ENCODE measurements at places on chromosomes 2 and 18.

DNA sequence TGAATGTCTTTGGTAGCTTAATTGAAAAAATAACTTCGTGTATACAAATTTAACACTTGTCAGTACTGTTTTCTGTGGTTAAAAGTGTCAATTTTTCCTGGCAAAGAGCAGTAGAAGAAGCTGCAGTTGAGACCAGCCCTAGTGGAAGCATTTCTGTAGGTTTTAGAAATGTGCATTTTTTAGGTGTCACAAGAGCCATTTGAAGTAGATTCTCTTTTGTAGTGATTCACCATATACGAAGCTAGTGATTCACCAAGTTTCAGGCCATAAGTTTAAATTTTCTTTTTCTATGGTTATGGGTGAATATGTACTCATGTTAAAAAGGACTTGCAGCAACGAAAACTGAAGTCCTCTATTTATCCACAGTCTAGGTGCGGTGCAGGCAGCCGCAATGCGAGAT is 4.2 kb downstream of the NABP1 start:
- DNase-seq, result no peak

GRCh38 chr18:79690586-79691482 is 11.2 kb downstream of the CTDP1 start:
- DNase-seq, result no peak

DNA sequence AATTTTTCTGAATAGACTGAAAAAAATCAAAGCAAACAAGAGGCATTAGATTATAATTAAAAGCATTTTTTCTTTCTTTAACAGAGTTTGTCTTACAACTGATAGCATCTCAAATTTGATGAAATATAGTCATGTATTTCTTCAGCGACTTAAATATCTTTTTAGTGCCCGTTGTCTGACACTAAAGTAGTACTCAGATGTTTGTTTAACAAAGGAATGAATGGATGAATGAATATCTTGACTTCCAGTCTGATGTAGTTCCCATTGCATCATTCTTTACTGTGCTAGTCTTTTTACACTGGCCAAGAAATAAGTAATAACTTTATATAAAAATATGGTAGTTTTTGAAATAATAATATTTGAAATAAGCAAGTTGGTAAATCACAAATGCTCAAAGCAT is 111.1 kb downstream of the TTC27 start:
- no peak for DNase-seq

DNA sequence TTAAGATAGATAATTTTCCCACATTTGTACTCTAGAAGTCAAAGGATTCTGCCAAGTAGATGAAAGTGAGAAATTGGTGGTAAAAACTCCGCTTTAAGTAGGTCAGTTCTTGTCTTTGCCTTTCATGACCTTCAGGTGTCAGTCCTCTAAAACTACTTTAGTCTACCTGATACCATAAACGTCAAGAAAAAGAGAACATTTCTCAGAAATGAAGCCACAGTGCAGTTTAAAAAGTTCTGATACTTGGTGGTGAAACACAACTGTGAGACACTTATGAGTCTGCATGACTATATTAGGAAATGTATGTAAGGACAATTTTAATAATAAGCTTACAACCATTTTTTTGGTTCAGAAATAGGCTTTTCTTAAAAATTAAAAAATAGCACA is 583.3 kb downstream of the SATB2 start:
- no peak for DNase-seq

GRCh38 chr2:221533299-221533698 is 38.8 kb downstream of the EPHA4 start:
- no peak for DNase-seq

GRCh38 chr2:100011272-100011731 is 131.1 kb downstream of the AFF3 start:
- DNase-seq, result no peak

DNA sequence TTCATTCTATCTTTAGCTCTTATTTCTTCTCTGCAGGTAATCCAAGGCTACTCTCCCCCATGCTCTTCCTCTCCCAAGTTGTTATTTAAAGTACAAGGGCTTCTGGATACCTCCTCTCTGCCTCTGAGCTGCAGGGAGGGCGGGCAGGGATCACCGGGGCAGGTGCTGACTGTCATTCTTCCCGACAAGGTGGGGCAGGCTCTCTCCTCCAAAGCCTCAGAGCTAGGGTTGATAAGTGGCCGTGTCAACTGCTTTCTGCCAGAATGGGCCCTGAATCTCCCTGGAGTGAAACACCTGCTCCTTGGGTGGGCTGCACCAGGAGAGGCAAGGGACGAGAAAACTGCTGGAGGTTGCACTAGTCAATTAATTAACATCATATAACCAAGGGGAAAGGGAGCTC is 250.3 kb downstream of the SLC4A3 start:
- DNase-seq, result no peak

DNA sequence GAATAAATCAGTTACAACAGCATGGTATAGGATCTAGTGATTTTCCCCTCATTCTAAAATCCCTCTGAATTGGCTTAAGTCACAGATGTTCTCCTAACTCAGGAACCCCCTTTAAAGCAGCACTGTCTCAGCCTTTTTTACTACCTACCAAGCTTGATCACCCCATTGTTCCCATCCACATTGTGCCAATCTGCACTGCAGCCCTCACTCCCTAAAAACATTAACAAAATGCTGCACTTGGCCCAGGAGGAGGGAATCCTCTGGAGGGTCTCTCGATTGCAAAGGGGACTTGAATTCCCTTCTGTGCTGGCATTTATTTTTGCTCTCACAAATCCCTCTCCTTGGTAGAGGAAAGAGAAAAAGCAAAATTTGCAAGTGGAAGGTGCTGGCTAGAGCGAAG is 223.0 kb downstream of the PID1 start:
- DNase-seq, result no peak

DNA sequence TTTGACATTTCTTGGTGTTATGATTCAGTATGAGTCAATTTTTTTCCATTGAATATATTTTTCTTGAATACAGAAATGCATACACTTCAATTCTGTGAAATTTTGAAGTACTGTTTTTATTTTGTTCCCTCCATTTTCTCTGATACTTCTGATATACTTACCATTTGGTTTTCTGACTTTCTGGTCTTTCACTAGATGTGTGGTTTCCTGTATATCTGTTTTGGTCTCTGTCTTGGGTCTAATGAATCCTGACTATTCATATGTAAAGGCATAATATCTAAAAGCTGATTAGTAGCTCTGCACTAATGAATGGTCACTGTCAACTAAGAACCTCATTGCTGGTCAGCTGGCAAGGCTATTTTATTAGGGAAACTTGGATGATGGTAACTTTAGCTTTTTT is 345.6 kb downstream of the GRB14 start:
- no peak for DNase-seq

DNA sequence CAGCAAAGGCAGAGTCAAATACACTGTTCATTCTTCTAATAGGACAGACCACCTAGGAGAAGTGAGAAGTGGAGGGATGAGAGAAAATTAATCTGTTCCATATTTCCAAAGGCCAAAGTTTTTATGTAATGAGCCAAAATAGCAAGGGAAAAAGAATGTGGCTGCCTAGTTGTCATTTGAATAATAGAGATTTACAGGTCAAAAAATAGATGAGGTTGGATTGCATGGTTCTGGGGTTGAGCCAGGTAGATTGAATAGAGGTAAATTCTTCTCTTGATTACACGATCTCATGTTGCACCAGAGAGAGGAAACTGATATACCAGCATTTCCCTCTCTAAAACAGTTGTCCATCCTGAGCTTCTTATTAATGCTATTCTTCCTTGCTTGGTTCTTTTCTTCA is 325.8 kb downstream of the CCDC178 start:
- DNase-seq, result no peak

DNA sequence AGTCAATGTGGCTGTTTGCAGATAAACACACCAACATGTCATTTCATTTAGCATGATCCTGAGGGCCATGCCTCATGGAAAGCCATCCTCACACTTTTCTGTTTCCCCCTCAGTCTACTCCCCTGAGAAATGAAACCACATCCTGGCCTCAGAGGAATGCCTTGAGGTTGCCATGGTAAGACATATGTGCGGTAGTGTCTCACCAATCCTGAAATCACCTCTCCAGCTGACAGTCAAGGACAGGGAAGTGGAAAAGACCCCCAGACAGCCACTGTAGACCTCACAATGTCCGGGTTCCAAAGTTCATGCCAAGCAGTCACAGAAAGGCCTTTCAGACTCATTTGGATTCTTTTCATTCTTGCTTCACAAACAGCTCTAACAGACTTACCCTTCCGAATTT is 175.2 kb upstream of the PKDCC start:
- DNase-seq, result no peak

DNA sequence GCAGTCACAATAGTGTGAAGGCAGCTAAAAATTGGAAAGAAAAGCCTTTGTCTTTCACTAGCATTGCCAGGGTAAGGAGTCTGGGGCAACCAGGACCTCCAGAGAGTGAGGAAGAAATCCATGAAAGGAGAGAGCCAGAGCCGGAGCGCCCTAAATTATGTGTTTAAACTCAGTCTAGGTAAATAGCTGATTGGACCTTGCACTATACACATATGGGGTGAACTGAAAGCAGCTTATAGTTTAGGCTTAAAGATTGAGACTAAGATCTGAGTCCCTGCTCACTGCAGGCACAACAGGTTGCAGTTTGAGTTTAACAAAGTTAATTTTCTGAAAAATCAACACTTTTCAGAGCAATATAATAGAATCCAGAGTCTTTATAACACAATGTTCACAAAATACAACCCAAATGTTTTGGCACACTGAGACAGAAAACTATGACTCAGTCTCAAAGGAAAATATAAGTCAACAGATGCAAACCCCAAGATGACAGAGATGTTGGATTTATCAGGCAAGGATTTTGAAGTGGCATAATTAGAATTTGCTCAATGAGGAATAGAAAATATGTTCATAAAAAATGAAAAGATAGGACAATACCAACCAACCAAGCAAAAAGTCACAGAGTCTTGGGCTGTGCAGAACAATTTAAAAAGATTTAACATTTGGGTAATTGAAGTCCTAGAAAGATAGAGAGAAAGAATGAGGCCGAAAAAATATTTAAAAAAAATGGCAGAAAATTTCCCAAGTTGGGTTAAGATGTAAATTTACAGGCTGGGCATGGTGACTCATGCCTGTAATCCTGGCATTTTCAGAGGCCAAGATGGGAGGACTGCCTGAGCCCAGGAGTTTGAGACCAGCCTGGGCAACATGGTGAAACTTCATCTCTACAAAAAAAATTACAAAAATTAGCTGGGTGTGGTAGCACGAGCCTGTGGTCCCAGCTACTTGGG is 39.6 kb downstream of the DOK1 start:
- DNase-seq, result no peak

DNA sequence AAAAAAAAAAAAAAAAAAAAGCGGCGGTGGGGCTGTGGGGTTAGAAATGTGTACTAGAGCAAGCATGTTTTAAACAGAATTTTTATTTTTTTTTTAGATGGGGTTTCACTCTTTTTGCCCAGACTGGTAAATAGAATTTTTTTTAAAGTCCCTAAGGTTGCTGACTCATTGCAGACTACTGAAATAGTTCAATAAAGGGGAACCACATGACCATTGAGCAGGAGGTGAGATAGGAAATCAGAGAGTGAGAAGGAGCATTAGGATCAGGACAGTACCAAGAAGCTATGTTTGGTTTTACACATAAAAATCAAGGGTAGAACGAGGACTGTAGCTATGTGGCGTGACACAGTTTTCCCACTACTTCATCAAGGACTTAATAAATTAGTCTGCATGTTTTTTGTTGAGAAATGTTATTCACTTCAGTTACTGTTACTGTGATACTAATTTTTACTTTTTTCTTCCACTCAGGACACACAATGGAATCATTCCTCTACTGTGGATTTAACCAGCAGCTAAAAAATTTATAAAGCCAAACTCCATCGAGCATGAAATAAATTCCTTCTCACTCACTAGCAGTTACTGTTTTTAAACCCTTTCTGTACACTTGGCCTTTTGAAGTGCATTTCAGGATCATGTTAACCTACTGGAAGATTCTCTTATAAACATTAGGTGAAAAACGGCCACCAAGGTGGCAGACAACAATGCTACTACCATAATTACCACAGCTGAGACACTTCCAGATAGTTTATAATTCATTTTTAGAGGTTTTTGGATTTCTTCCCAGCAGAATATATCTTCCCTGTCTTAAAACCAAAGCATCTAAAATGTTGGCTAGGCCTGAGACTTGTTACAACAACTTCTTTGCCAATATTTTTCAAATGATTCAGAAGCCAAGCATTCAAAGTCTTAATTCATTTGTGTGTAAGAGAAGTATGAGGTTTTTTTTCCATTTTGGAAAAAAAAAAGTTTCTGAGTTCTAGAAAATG is 33.2 kb downstream of the LAMA1 start:
- no peak for DNase-seq

DNA sequence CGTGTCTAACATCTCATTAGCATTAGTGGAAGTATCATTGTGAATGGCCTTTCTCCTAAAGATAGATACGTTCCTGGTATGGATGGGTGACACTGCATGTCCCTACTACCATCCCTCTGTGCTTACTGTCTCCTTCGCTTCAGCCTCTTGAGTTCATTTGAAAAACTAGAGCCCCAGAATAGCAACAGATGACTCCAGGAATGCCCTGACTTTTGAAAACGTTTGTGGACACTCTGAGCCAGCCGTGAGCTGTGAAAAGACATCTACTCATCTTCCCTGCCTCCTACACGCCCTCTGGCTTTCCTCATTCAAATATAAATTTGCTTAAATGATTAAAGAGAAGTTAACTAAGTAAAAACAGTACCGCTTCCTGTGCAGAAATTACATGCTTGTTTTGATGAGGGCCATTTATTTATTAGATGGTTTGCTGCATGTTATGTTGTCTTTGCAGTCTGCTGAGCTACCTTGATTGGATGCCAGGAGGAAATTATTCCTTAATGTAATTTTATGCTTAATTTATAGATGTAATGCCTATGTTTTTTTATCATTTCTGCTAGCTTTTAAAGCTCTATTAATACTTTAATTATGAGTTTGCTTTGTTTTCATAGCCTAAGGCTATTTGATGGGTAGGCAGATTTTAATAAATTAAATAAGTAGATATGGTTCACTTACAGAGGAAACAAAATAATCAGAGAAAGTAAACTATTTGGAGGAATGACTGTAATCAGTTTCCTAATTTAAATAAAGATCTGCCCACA is 32.1 kb upstream of the MYO3B start:
- no peak for DNase-seq

- DNase-seq, result no peak
Measured at GRCh38 chr2:10912796-10913455, 1.2 kb downstream of the KCNF1 start.

DNA sequence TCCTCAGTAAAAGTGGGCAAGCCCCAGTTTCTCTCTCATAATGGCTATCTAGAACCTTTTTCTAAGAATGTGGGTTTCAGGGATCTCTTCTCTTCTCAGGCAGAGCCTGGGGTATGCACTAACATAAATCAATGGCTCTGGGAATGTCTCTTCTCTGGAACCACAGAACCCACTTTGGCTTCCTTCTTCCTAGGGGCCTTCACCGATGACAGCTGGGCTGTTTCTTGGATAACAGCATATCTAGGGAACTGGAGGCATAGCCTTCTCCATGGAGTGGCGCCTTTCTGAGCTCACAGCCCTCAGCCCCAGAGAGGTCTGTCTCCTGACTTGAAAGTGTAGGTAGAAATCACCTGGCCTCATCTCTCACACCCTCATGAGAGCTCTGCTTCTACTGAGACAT is 247.9 kb downstream of the CLIP4 start:
- no peak for DNase-seq

Data from stimulated activated naive CD8-positive, alpha-beta T cell treated with anti-CD3 and anti-CD28 coated beads, Interleukin-15, amount 100 ng/mL, for 72 hours (primary cell).